Transverse colon (tissue), 4 donors: ENCODE measurements at places on chromosomes 3 and 15. TPM values are rescaled to one million over a fixed set of nuclear protein-coding genes. Genes with fewer than 3 reads are reported as not detected.

- no peak for DNase-seq
- no peaks in the 10 kb centered on the region for H3K4me1 ChIP-seq
- no peaks in the 10 kb centered on the region for H3K27me3 ChIP-seq
Observed at GRCh38 chr3:66322436-66322835, 101.6 kb downstream of the SLC25A26 start.

GRCh38 chr3:134852893-134853351, 57.9 kb downstream of the EPHB1 start:
- no peaks in the 10 kb centered on the region for H3K4me1 ChIP-seq
- H3K4me3 ChIP-seq, result no peak overlapping the region
- no peaks in the 10 kb centered on the region for H3K27me3 ChIP-seq
- no peaks in the 10 kb centered on the region for H3K36me3 ChIP-seq
- DNase-seq, result peak; percentile 16

DNA sequence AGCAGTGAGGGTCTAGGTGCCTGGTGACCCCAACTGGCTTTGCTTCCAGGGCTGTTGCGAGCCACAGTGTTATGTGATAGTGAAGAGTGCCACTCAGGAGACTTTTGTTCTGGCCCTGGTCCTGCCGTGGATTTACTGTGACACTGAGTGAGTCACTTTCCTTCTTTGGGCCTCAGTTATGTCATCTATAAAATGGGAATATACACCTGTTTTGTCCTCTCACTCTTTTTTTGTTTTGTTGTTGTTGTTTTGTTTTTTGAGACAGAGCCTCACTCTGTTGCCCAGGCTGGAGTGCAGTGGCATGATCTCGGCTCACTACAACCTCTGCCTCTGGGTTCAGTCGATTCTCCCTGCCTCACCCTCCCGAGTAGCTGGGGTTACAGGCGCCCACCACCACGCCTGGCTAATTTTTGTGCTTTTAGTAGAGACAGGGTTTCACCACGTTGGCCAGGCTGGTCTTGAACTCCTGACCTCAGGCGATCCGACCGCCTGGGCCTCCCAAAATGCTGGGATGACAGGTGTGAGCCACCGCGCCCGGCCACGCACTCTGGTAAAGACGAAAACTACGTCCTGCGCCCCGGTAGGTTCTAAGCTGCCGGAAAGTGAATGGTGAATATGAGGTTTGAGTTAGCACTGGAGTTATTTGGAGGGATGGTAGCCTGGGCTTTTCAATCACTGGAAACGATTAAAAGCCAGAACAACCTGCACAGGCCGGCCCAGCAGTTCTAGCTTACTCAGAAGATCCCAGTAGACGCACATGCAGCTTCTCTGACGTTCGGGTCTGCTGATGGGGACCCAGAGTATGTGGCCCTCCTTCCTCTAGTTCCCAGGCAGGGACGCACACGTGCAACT, 46.6 kb downstream of the BDH1 start:
- no peak overlapping the region for H3K27ac ChIP-seq

GRCh38 chr3:130814691-130815472, 68.3 kb upstream of the PIK3R4 start:
- DNase-seq, result no peak
- no peaks in the 10 kb centered on the region for H3K36me3 ChIP-seq
- no peak overlapping the region for H3K27ac ChIP-seq
- H3K4me3 ChIP-seq, result no peak overlapping the region
- peaks cover 5% of the 10 kb centered on the region for H3K4me1 ChIP-seq

DNA sequence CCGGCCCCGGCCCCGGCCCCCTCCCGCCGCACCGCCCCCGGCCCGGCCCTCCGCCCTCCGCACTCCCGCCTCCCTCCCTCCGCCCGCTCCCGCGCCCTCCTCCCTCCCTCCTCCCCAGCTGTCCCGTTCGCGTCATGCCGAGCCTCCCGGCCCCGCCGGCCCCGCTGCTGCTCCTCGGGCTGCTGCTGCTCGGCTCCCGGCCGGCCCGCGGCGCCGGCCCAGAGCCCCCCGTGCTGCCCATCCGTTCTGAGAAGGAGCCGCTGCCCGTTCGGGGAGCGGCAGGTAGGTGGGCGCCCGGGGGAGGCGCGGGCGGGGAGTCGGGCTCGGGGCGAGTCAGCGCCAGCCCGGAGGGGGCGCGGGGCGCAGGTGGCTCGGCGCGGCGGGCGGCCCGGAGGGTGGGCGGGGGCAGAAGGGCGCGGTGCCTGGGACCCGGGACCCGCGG, 352 bp downstream of the CHRD start:
- H3K4me3 ChIP-seq, result peak overlapping the region; percentile 45
- no peak overlapping the region for H3K27ac ChIP-seq
- H3K36me3 ChIP-seq, result no peaks in the 10 kb centered on the region

GRCh38 chr3:177491296-177492032, 294.2 kb upstream of the TBL1XR1 start:
- H3K27me3 ChIP-seq, result no peaks in the 10 kb centered on the region
- no peaks in the 10 kb centered on the region for H3K36me3 ChIP-seq
- no peak for DNase-seq
- H3K4me1 ChIP-seq, result peaks cover 5% of the 10 kb centered on the region

DNA sequence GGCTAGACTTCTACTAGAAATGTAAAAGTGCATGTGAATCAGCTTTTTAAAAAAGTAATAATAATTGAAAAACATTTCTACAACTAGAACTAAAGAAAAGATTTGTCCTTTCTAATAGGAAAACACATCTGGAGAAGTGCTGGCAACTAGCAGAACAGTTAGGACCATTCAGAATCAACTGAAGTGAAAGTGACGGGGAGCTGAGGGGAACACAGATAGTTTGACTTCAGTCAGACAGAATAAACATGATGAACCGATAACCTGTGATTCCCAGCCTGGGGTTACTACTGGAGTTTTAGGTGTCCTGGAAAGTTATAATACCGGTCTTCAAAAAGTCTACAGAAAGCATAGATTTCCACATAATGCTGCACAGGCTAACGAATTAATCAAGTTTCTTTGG, 28.1 kb downstream of the OPA1 start:
- no peak for DNase-seq
- H3K4me1 ChIP-seq, result no peaks in the 10 kb centered on the region
- H3K27me3 ChIP-seq, result no peaks in the 10 kb centered on the region
- H3K27ac ChIP-seq, result no peak overlapping the region
- H3K4me3 ChIP-seq, result no peak overlapping the region

GRCh38 chr3:101602731-101603130, 28.8 kb downstream of the PCNP start:
- no peaks in the 10 kb centered on the region for H3K4me1 ChIP-seq
- no peaks in the 10 kb centered on the region for H3K27me3 ChIP-seq
- no peak overlapping the region for H3K4me3 ChIP-seq
- no peak for DNase-seq
- H3K36me3 ChIP-seq, result peaks cover 3% of the 10 kb centered on the region
- H3K27ac ChIP-seq, result no peak overlapping the region

DNA sequence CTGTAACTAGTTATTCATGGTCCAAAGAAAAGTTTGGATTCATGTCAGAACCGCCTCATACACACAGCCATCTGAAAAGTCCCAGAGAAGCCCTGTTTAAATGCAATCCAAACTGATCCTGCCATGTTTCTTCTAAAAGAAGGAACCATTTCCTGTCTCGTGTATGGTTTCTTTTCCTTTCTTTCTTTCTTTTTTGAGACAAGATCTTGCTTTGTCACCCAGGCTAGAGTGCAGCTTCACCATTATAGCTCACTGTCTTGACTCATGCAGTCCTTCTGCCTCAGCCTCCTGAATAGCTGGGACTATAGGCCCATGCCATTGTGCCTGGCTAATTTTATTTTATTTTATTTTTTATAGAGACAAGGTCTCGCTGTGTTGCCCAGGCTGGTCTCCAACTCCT, 77.4 kb upstream of the NSMCE3 start:
- H3K4me1 ChIP-seq, result peaks cover 4% of the 10 kb centered on the region
- no peak overlapping the region for H3K4me3 ChIP-seq
- no peak for DNase-seq
- no peaks in the 10 kb centered on the region for H3K27me3 ChIP-seq

ACKR2 gene
- total RNA-seq, result 9.2 TPM

SPESP1 gene
- not detected for total RNA-seq

- DNase-seq, result peak; percentile 8
- H3K4me3 ChIP-seq, result no peak overlapping the region
- peaks cover 18% of the 10 kb centered on the region for H3K27me3 ChIP-seq
- no peak overlapping the region for H3K27ac ChIP-seq
Observed at GRCh38 chr3:127406309-127407025, 118.6 kb upstream of the PRR20G start.

PCOLCE2 gene
- total RNA-seq, result 5.2 TPM

HTR3E gene
- not detected for total RNA-seq

GRCh38 chr3:60752809-60753208, 498.4 kb downstream of the FHIT start:
- H3K4me3 ChIP-seq, result no peak overlapping the region
- no peaks in the 10 kb centered on the region for H3K36me3 ChIP-seq
- H3K27ac ChIP-seq, result no peak overlapping the region
- DNase-seq, result no peak
- H3K27me3 ChIP-seq, result no peaks in the 10 kb centered on the region

FOXB1 gene
- not detected for total RNA-seq

REC114 gene
- not detected for total RNA-seq

- H3K4me1 ChIP-seq, result peaks cover 15% of the 10 kb centered on the region
- H3K36me3 ChIP-seq, result no peaks in the 10 kb centered on the region
- H3K27ac ChIP-seq, result peak overlapping the region; percentile 73
- peak; percentile 68 for DNase-seq
- no peak overlapping the region for H3K4me3 ChIP-seq
- no peaks in the 10 kb centered on the region for H3K27me3 ChIP-seq
Observed at GRCh38 chr15:97680606-97681220, 279.8 kb upstream of the ARRDC4 start.

MAP1A gene
- total RNA-seq, result 12.7 TPM

- DNase-seq, result no peak
- H3K27me3 ChIP-seq, result no peaks in the 10 kb centered on the region
- peaks cover 4% of the 10 kb centered on the region for H3K4me1 ChIP-seq
- no peak overlapping the region for H3K4me3 ChIP-seq
- H3K36me3 ChIP-seq, result no peaks in the 10 kb centered on the region
Observed at GRCh38 chr3:8982509-8982908, 19.2 kb upstream of the RAD18 start.

DNA sequence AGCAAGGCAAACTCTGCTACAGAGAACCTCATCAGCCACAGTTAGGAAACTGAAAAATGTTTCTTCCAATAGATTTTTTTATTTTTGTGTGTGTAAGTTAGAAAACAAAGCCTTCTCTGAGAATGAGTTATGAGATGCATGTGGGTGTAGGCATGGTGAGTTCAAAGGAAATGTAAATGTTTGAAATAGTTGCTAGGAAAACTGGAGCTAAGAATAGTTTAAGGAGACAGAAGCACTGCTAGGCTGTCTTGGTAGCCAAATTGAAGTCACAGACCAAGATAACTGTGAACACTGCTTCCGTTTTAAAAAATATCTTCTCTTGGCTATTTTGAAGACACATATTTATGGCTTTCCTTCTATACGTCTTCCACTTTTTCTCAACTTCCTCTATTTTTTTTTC, 1501.2 kb upstream of the CADM2 start:
- no peaks in the 10 kb centered on the region for H3K4me1 ChIP-seq
- H3K4me3 ChIP-seq, result no peak overlapping the region
- no peaks in the 10 kb centered on the region for H3K27me3 ChIP-seq

DNA sequence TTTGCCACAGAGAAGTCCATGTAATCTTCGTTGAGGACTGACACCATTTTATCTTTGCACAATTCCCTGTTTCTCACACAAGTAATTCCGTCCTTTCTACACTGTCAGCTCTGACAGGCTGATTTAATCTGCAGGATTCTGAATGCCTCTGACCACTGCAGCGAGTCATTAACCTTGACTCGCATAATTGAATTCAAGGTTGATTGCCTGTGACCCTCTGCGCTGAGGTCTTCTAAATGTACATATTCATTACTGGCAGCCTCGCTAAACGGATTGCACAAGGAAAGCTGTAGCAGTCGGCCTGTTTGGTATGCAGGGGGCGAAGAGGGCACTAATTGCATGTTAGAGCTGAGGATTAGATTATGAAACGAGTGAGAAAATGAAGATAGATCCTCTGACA, 147.8 kb downstream of the SHOX2 start:
- no peaks in the 10 kb centered on the region for H3K4me1 ChIP-seq
- no peak overlapping the region for H3K4me3 ChIP-seq
- H3K36me3 ChIP-seq, result no peaks in the 10 kb centered on the region
- DNase-seq, result no peak
- no peak overlapping the region for H3K27ac ChIP-seq
- peaks cover 9% of the 10 kb centered on the region for H3K27me3 ChIP-seq

DNA sequence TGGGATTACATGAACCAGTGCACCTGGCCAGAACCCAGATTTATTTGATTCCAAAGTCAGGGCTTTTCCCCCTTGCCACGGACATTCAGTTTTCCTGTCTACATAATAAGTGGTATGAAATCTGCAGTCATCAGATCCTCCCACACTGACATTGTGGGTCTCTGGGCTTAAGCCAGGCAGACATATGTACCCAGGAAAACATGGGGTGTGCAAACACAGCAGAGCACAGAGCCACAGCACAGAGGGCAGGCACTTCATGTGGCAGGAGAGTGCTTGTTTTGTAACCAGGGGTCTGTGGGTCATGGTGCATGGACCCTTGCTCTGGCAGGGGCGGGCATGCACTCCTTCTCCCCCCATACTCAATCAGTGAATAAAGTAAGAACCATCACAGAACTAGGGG, 6.1 kb upstream of the ABTB1 start:
- no peaks in the 10 kb centered on the region for H3K27me3 ChIP-seq
- DNase-seq, result no peak
- no peak overlapping the region for H3K27ac ChIP-seq
- no peaks in the 10 kb centered on the region for H3K4me1 ChIP-seq

ACKR4 gene
- total RNA-seq, result 1.4 TPM

DNA sequence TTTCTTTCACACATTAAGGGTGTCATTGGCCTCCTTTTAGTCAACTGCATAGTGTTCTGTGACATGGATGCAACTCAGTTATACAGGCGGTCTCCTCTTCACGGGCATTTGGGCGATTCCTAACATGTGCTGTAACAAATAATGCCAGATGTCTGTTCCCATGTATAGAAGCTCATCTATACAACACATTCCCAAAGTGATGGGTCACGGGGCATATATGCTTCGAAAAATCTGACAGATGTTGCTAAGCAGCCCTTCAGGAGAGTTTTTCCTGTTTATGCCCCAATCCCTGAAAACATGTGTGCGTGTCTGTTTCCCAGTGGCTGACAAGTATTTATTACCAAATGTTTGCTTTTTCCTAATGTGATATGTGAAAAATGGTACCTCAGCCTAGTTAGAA, 25.8 kb downstream of the LRRK1 start:
- H3K27ac ChIP-seq, result no peak overlapping the region
- no peaks in the 10 kb centered on the region for H3K27me3 ChIP-seq
- H3K36me3 ChIP-seq, result no peaks in the 10 kb centered on the region
- DNase-seq, result no peak
- H3K4me3 ChIP-seq, result no peak overlapping the region

B3GALNT1 gene
- 1.3 TPM for total RNA-seq

PARP3 gene
- total RNA-seq, result 18.3 TPM
